ENCODE measurements at places on chromosomes 11 and 22.

DNA sequence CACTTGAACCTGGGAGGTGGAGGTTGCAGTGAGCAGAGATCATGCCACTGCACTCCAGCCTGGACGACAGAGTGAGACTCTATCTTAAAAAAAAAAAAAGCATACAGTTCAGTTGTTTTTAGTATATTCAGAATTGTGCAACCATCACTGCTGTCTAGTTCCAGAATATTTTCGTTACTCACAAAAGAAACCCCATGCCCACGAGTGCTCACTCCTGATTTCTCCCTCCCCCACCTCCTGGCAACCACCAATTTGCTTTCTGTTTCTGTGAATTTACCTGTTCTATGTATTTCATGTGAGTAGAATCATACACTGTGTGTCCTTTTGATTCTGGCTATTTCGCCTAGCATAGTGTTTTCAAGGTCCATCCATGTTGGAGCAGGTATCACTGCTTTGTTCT lies 24.8 kb downstream of the PTPRJ start:
- no peak for DNase-seq

- no peak for DNase-seq
Measured at GRCh38 chr22:37137903-37138665, 11.6 kb downstream of the IL2RB start.

DNA sequence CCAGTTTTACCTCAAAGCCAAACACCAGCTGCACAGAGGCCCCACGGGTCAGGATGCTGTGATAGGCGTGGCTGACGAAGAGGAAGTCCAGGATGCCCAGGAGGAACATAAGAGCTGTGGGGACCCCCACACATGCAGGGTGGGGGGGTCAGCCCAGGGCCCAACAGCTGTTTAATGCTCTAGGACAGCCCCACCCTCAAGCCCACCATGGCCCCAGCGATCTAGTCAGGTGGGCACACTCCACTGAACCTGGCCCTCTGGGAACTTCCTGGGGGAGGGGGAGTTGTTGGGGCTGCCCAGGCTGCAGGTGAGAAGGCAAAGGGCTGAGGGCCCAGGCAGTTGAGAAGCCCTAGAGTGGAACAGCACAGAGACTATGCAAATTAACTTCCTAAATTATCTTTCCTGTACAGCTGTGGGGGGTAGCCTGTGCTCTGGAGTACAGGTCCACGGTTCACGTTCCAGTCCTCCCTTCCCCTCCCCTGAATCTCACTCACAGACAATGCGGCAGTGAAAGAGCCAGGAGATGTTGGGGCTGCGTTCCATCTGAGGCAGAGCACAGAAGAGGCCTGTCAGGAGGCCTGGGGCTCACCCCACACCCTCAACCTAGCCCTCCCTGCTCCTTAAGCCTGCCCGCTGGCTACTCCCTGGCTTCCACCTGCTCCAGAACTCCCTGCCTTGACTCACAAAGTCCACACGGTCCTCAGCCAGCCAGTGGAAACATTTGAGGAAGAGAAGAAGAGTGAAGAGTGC lies 1.9 kb downstream of the SYVN1 start:
- DNase-seq, result no peak

GRCh38 chr22:20805972-20806471 lies 32.1 kb downstream of the SERPIND1 start:
- no peak for DNase-seq

- DNase-seq, result no peak
Measured at GRCh38 chr11:16117989-16118756, 238.2 kb downstream of the SOX6 start.

DNA sequence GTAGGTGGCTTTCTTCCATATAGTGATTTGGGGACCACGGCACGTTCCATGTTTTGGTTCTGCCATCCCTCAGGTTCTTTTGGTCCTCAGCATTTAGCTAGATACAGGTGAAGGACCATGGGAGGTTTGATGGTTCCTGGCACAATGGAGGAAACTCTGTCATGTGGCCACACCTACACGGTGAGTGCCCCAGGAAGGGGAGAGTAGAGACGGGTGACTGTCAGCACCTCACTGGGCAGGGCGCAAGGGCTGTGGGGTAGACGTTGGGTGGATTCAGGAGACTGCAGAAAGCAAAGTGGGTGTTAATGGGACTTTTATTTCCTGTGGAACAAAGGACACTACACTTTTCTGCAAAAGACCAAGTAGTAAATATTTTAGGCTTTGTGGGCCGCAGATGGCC lies 73.4 kb downstream of the PPP6R3 start:
- no peak for DNase-seq

GRCh38 chr11:7531011-7531410 lies 17.2 kb downstream of the PPFIBP2 start:
- no peak for DNase-seq

DNA sequence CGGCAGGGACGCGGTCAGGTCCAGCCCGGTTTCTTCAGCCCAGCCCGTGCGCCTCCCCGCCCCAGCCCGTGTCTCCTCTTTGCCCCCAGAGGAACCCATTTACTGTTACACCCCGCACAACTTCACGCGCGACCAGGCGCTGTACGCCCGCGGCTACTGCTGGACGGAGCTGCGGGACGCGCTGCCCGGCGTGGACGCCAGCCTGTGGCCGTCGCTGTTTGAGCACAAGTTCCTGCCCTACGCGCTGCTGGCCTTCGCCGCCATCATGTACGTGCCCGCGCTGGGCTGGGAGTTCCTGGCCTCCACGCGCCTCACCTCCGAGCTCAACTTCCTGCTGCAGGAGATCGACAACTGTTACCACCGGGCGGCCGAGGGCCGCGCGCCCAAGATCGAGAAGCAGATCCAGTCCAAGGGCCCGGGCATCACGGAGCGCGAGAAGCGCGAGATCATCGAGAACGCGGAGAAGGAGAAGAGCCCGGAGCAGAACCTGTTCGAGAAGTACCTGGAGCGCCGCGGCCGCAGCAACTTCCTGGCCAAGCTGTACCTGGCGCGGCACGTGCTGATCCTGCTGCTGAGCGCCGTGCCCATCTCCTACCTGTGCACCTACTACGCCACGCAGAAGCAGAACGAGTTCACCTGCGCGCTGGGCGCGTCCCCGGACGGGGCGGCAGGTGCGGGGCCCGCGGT lies 6.5 kb downstream of the PANX2 start:
- DNase-seq, result no peak

DNA sequence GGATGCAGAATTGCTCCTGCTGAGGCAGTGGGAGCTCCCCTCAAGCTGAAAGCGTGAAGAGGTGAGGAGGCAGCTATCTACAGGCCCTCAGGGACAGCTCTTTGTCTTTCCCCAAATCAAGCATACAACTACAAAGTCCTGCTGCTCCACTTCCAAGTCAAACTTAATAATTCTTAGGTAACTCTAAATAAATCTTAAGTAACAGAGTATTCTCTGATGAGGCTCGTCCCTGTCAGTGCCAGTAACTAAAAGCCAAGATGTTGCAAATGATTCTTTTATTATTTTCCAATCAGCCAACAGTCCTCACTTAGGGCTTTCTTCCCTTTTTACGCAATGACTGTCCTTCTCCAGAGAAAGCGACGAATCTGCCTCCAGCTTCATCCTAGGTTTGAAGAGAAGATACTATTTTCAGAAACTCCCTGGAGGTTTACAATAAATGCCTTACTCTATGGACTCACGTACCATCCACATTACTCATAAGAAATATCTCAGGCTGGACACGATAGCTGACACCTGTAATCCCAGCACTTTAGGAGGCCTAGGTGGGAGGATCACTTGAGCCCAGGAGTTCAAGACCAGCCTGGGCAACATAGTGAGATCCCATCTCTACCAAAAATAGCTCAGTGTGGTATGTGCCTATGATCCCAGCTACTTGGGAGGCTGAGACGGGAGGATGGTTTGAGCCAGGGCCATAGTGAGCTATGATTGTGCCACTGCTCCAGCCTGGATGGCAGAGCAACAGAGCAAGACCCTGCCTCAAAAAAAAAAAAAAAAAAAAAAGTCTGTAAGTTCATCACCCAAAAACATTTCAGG lies 3.1 kb upstream of the C22orf39 start:
- no peak for DNase-seq

DNA sequence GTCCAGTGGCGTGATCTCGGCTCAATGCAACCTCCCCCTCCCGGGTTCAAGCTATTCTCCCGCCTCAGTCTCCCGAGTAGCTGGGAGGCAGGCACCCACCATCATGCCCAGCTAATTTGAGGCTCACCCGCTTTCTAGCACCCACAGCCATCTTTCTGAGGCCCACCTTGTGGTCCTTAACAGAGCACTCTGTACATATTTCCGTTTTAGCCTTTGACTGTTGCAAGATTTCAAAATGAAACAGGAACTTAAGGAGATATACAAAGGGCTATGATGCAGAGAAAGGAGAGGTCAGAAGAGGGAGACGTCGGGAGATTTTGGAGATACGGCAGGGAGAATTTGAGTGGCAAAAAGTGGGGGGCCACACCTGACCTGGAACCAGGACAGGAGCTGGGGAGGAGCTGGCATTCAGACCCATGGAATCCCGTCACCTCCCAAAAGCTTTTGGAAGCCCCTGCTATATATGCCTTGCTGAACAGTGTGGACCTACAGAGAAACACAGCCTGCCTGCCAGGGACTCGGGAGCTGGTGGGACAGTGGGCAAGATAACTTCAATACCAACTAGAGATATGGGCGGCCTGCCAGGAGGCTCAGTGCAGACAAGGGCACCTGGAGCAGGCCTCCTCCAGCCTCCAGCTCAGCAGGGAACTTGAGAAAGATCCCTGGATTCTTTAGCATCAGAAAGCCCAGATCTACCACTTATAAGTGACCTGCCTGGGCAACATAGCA lies 8.0 kb upstream of the CLCF1 start:
- DNase-seq, result no peak
